Activated CD8-positive, alpha-beta memory T cell treated with anti-CD3 and anti-CD28 coated beads, Interleukin-2, amount 50 U/mL, for 4 hours (primary cell): ENCODE measurements at places on chromosomes 6 and 20.

- DNase-seq = no peak
These were observed 29.8 kb downstream of the PDYN start for GRCh38 chr20:1964061-1964460.

GRCh38 chr6:63561288-63561687, 11.0 kb upstream of the LOC128125822 start:
- no peak for DNase-seq

GRCh38 chr6:4299476-4299875, 164.1 kb upstream of the ECI2 start:
- no peak for DNase-seq

DNA sequence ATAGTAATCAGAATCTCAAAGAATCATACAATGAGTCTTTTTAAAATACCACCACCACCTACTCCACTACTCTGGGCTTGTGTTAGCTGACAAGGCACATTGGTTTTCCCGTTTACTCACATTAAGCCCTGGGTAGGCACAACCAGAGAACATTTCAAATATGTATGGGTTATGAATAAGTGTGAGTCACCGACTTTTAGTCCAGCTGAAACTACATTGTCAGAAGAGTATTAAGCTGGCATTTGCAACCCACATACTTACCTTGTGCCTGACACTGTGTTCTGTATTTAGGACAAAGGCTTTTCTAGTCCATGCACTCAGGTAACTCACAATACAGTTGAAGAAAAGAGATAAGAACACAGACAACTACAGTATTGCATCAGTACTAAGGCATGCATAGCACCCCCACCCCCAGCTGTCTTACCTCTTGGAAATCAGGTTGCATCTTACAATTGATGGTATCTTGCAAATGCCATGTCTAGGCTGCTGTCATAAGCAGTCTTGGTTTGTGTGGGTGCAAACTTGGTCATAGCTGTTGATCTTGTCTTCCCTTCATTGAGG, 40.3 kb upstream of the AHI1 start:
- no peak for DNase-seq

DNA sequence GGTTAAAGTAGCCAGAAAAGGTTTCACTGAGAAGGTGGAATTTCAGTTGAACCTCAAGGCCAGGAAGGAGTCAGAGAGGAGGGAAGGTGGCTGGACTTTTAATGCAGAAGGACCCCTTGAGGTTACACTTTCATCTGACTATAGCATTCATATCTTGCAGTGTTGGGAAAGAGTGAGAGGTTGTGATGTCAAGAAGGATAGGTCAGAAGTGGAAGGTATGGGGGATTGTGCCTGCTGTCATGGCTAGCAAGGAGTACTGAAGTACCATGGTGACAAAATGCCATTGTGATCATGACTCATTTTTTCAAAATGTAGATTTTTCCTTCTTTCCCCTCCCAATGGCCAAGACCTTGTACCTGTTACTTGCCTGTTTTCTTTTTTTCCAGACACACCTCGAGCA, 5.2 kb upstream of the BACH2 start:
- no peak for DNase-seq

DNA sequence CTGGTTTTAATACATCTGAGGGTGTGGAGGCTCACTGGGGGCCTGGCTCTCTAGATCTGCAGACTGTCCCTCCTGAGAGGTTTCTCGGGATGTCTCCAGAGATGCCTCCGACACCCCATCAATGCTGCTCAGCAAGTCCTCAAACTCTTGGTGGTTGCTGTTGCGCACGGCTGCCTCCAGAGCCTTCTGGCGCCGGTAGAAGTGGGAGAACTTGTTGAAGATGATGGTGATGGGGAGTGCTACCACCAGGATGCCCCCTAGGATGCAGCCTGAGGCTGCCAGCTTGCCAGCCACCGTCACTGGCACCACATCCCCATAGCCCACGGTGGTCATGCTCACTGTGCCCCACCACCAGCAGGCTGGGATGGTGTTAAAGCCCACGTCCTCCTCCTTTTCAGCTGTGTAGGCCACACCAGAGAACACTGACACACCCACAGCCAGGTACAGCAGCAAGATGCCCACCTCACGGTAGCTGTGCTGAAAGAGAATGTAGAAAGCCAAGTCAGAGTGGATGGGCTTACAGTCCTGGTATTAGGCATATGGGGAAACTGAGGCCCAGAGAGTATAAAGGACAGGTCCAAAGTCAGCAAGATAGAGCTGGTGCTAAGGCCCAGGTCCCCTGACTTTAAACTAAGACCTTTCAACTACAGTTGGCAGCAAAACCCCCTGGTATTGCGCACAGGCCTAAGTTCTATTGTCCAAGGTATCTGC, 5.9 kb downstream of the KCNS1 start:
- DNase-seq = no peak

DNA sequence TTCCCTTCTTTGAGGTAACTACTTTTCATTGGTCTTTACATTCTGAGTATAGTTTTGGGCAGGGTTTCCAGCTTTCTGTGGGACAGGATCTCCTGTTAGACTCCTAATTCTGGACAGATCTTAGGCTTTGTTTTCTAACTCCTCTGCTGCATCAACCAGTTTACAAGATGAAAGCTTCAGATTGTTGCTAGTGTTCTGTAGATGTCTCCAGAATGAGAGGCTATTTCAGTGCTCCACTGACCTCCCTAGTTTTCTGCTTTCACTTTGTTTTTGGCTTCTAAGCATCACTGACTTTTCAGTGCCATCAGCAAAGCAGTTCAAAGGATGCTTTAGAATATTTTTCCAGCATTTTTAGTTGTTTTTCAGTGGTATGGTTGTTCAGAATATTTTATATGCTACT, 101.4 kb downstream of the LIN28B start:
- no peak for DNase-seq

GRCh38 chr6:2861060-2861821, 19.6 kb upstream of the SERPINB1 start:
- no peak for DNase-seq

- DNase-seq = no peak
These were observed 594 bp downstream of the ARFGEF3 start for GRCh38 chr6:138162111-138162954.

- DNase-seq = no peak
These were observed 817 bp downstream of the ME1 start for GRCh38 chr6:83429857-83430610.

- DNase-seq = peak; percentile 34
These were observed 808 bp downstream of the ULBP1 start for GRCh38 chr6:149964308-149965193.

GRCh38 chr6:81561071-81561564, 191.4 kb downstream of the TENT5A start:
- DNase-seq = no peak

- DNase-seq = no peak
These were observed 428.7 kb upstream of the SOX4 start for GRCh38 chr6:21164768-21165326.

DNA sequence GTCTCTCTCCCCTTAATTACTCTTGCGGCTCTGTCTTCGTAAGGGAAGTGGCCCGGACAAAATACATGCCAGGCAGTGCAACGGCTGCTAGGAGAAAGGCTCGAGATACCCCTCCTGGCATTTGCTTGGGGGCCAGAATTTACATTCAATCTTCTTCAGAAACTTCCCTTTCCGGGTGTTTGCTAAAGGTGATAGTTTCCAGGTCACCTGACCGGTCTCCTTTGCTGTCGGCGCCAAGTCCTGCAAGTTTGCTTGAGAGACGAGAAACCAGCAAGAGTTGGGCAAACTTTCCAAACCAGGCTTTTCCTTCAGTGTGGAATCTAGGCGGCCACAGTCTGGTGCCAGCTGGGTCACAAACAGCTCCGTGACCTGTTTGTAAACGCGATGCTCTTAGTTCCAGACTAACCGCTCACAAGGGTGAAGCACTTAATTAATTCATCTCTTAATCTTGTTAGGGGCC, 563 bp upstream of the SRSF3 start:
- peak; percentile 32 for DNase-seq

- DNase-seq = no peak
These were observed 67.6 kb upstream of the DTNBP1 start for GRCh38 chr6:15730442-15730841.

DNA sequence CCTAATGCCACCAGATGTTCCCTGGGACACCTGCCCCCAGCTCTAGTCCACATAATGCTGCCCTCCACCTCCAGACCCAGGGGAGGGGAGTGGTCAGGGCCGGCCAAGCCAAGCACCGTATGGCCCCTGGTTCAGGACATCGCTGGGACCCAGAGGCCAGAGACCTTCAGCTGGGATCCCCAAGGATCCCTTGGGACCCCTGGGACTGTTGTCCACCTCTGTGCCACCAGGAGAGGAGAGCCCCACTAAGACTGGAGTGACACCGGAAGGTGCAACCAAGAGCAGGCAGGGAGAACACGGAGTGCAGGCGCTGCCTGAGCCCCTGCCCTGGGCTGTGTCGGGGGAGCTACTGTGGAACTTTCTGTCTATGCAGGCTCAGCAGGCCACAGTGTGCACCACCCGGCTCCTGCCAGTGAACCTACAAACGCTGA, 43.6 kb downstream of the CTCFL start:
- no peak for DNase-seq

- DNase-seq = no peak
These were observed 16.8 kb downstream of the VEGFA start for GRCh38 chr6:43786664-43787329.

GRCh38 chr6:129662980-129663431, 47.0 kb downstream of the ARHGAP18 start:
- no peak for DNase-seq

- no peak for DNase-seq
These were observed 31.9 kb upstream of the CDH4 start for GRCh38 chr20:61220131-61220530.

GRCh38 chr20:4167261-4168021, 152.1 kb upstream of the RNF24 start:
- DNase-seq = no peak

GRCh38 chr6:24933868-24934401, 1.8 kb downstream of the RIPOR2 start:
- peak; percentile 41 for DNase-seq

DNA sequence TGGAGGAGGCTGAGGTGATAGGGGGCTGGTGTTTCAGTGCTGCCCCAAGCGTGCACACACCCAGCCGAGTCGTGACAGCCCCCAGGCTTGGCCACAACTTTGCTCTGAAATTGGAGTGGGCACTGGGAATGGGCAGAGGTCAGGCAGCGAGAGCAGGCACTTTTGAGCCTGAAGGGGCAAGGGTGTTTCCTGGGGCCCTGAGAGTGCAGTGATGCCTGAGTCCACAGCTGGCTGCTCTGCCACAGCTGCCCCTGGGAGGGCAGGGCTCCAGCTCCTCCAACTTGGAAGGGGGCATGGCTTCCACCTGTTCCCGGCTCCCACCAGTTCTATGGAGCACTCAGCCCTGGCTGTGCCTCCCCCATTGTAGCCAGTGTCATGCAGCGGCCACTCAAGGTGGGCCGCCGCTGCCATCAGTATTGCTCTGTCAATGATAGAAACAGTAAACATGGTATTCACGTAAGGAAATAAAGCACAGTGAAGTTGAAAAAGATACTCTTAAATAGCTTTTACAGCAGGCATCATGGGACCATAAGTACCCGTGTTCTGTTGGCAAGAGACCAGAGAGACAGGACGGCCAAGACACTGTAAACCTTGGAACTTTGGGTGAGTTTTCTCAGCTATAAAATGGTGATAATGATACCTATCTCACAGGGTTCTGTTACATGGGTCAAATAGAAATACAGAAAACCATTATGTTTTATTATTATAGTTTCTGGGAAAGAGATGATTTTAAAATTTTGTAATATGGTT, 108.9 kb downstream of the THEMIS start:
- no peak for DNase-seq

DNA sequence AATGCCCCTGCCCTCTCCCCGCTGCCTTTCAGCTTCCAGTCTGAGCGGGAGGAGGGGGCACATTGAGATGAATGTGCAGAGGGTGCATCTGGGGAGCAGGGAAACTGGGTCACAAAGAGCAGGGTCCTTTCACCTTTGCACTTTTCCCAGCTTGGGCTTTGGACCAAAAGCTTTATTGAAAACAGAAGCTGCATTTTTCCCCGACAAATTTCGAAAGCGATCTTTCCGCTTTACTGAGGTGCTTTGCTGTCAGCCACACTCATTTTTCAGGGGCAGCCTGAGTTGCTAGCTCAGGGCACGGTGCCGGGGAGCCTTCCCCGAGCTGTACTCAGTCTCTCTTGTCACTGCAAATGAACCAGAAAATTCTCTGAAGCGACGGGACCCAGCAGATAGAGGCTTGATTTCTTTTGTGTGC, 283.7 kb upstream of the SOX4 start:
- DNase-seq = no peak

DNA sequence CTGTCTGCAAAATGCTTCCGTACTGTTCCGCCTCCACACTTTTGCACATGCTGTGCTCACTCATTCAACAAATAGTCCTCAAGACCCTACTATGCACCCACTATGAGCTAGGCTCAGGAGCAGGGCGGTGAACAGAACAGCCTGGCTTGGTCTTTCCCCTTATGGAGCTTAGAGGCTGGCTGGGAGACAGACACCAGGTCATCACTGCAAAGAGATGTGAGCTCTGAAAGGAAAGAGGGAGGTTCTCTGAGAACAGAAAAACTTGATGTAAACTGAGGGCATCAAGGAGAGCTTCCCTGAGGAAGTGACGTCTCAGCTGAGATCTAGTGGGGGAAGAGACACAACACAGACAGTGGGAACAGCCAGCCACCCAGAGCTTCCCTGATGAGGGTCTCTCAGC, 31.0 kb upstream of the TGM2 start:
- no peak for DNase-seq
